C1 segment of cervical spinal cord (tissue), 14 donors: ENCODE measurements at places on chromosomes 3 and 15.

- no peak for DNase-seq
These were observed 8.1 kb upstream of the MINDY4B start for GRCh38 chr3:150913133-150913922.

DNA sequence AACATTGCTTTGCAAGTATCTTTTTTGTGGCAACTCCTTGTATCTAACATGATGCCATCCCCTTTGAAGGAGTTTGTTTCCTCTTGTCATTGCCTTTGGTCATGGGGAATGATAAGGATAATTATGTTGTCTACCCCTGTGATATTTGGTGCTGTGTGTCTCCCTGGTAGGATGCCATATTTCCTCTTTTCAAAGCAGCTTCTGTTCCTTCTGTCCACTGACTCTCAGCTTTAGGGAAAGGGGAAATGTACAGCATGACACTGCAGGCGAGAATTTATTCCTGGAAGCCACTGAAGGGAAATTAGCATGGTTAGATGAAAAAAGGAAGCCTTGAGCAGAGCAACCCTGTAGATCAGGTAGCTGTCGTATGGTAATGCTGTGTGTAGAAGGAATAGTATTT is 576.7 kb downstream of the CADM2 start:
- DNase-seq = peak; percentile 5

- DNase-seq = no peak
These were observed 376.8 kb upstream of the THBS1 start for GRCh38 chr15:39204031-39204430.

DNA sequence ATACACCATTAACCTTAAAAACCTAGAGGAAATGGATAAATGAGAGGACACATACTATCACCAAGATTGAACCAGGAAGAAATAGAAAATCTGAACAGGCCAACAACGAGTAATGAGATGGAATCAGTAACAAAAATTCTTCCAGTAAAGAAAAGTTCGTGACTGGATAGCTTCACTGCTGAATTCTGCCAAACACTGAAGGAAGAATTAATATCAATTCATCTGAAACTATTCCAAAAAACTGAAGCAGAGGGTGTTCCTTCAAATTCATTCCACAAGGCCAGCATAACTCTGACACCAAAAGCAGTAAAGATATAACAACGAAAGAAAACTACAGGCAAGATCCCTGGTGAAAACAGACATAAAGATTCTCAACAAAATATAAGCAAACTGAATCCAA is 195.8 kb upstream of the GPR149 start:
- no peak for DNase-seq

GRCh38 chr3:108127301-108127988 is 36.6 kb upstream of the CD47 start:
- no peak for DNase-seq

GRCh38 chr3:14324224-14324944 is 78.0 kb upstream of the SLC6A6 start:
- no peak for DNase-seq

GRCh38 chr3:36546226-36546625 is 165.9 kb downstream of the STAC start:
- DNase-seq = no peak

- no peak for DNase-seq
These were observed 36.9 kb downstream of the LRIG1 start for GRCh38 chr3:66463730-66464511.

GRCh38 chr3:31980530-31981205 is 394 bp downstream of the OSBPL10 start:
- no peak for DNase-seq

- no peak for DNase-seq
These were observed 223.9 kb downstream of the NR1D2 start for GRCh38 chr3:24168977-24169376.

DNA sequence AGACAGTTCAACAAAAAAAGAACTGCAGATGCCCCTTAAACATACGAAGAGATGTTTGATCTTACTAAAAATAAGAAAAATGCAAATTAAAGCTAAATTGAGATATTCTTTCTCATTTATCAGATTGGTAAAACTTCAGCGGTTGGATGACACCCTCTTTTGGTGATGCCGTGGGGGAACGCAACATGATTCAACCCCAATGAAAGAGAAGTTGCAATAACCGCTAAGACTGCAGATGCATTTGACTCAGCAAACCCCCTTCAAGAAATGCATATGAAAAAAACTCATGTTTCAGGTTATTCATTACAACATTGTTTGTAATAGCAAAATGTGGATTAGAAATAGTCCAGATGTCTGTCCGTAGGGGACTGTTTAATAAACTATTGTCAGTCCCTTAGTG is 3.6 kb downstream of the KLHL6 start:
- DNase-seq = no peak

GRCh38 chr15:71679223-71679792 is 131.0 kb upstream of the NR2E3 start:
- DNase-seq = no peak

DNA sequence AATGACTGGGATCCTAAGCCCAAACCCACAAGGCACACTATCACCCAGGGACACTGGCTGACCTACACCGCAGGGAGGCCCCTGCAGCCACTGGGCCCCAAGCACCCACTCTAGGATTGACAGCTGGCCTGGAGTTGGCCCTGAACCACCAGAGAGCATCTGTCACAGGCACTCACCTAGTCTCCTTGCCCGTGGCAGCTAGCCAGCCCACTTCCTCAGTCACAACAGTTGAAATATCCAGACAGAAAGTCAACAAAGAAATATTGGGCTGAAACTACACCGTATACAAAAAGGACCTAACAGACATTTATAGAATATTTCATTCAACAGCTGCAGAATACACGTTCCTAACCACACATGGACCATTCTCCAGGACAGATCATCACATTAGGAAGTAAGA is 5.2 kb upstream of the SPINK8 start:
- DNase-seq = no peak

DNA sequence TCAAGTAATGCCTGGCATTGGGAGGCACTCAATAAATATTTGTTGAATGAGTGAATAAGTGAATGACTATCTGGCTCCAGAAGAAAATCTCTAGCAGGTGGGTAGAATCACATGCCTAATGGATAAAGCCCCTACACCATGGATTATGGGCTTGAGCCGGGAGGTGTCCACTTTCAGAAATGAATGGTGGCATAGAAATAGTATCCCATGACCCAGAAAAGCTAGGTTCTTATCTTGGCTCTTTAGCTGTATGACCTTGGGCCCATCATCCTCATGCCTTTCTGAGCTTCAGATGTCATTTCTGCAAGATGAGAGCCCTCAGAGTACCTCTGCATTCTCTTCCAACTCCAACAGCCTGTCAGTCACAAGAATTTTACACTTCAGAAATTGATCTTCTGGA is 37.3 kb upstream of the TNIK start:
- DNase-seq = no peak

GRCh38 chr15:66504563-66505429 is at the start of the genes RPL4 and ZWILCH:
TSS of gene RPL4 (minus strand) at chr15:66504855. CDS start at chr15:66504790, 65 bp downstream.
TSS of gene ZWILCH (plus strand) at chr15:66505326. CDS start at chr15:66505339, 13 bp downstream.
- DNase-seq = peak; percentile 73

- peak; percentile 73 for DNase-seq
These were observed at the start of gene CCDC14 for GRCh38 chr3:123960781-123961507. TSS of gene CCDC14 (minus strand) at chr3:123961229. CDS start at chr3:123961173, 56 bp downstream.

DNA sequence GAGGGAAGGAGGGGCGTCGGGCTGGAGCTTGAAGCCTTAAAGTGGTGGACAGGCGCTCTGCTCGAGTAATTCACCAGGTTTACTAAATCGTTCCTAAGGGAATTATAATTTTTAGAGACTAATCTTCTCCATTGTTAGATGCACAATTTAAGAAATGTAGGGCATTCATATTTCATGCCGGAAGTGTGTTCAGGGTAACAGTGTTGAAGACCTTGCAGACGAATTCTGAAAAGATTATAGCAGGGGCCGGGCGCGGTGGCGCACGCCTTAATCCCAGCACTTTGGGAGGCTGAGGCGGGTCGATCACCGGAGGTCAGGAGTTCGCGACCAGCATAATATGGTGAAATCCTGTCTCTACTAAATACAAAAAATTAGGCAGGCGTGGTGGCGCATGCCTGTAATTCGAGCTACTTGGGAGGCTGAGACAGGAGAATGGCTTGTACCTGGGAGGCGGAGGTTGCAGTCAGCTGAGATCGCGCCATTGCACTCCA is 365 bp upstream of the GTF2A2 start:
- no peak for DNase-seq
